ENCODE measurements at places on chromosomes 3 and 15.

- peak; percentile 5 for DNase-seq
Observed at GRCh38 chr3:29332195-29332637, 51.3 kb downstream of the RBMS3 start.

DNA sequence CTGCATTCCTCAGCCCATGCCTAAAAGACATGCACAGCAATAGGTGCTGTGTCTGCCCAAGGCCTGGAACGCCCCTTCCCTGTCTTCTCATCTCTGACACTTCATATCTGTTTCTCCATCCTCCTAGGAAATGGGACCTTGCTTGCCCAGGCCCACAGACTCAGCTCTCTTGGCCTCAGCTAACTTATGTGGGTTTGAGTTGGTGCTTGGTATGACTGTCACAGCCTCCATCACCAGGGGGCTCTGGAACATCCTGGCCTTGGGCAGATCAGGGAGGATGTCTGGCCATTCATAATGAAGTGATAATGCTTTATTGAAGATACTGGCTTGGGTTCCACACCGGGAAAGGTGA lies 156.7 kb upstream of the SMAD3 start:
- no peak for DNase-seq

- DNase-seq: no peak
Observed at GRCh38 chr3:22334996-22335395, 584.0 kb upstream of the ZNF385D start.

- DNase-seq: no peak
Observed at GRCh38 chr15:101025896-101026631, 106.9 kb downstream of the LRRK1 start.

- no peak for DNase-seq
Observed at GRCh38 chr3:70488131-70488530, 175.7 kb upstream of the MDFIC2 start.

Measured in lung microvascular endothelial cell (primary cell).